Thoracic aorta (tissue), 2 donors: ENCODE measurements at places on chromosomes 3 and 15.

GRCh38 chr3:21464746-21465145, 286.3 kb downstream of the ZNF385D start:
- no peak for DNase-seq

DNA sequence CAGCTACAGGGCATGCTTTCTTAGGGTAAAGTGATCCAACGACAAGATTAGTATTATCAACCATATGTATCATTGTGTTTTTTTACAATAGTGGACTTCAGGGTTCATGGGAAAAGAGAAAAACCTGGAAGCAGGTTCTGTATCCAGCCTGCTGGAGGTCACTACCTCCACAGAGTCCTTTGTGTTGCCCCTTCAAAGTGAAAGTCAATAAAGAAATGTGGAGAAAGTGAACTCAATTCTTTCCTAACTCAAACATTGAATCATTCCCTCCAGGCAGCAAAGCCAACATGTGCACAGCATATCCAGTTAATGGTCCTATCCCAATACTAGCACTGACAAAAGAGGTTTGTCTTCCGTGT, 45.4 kb downstream of the FGF7 start:
- no peak for DNase-seq

GRCh38 chr3:97817965-97818364, 3.8 kb upstream of the CRYBG3 start:
- no peak for DNase-seq

- no peak for DNase-seq
Measured at GRCh38 chr15:92910451-92910850, 10.3 kb downstream of the CHD2 start.

- no peak for DNase-seq
Measured at GRCh38 chr3:42438193-42438592, 27.8 kb upstream of the LYZL4 start.

DNA sequence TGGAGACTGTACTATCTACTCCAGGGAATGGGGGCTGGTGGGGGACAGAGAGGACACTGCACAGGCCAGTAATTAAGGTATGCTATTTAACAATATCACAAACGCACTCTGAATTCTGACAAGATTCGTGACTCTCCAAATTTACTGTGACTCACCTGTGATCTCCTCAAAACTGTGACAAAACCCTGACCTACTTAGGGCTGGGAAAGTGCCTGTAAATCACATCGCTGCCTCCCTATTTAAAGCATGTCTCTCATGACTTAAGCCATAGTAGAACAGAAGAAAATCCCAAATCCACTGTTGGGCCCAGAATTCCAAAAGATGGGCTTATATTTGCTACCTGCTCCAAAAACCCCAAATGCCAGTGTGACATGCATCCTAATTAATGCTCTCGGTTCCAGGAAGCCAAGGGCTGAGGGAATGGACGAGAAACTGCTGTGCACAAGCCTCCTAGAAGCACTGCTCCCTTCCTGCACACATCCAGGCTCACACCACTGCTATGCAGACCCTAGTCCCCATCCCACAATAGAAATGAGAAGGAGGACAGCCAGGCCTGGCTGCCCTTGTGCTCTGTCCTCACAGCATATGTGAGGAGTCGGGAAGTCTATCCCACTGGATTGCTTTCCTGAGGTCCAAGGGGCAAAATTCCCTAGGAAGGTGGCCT, 187.7 kb upstream of the CHRNA7 start:
- DNase-seq = no peak
